ENCODE measurements at places on chromosomes 13 and 19. TPM values are rescaled to one million over a fixed set of nuclear protein-coding genes. Genes with fewer than 3 reads are reported as not detected.

- H3K27ac ChIP-seq, result no peak overlapping the region
- DNase-seq, result peak; percentile 67
- H3K4me3 ChIP-seq, result no peak overlapping the region
- peaks cover 10% of the 10 kb centered on the region for H3K4me1 ChIP-seq
These were observed 4.8 kb downstream of the GPR42 start for GRCh38 chr19:35375505-35376307.

DNA sequence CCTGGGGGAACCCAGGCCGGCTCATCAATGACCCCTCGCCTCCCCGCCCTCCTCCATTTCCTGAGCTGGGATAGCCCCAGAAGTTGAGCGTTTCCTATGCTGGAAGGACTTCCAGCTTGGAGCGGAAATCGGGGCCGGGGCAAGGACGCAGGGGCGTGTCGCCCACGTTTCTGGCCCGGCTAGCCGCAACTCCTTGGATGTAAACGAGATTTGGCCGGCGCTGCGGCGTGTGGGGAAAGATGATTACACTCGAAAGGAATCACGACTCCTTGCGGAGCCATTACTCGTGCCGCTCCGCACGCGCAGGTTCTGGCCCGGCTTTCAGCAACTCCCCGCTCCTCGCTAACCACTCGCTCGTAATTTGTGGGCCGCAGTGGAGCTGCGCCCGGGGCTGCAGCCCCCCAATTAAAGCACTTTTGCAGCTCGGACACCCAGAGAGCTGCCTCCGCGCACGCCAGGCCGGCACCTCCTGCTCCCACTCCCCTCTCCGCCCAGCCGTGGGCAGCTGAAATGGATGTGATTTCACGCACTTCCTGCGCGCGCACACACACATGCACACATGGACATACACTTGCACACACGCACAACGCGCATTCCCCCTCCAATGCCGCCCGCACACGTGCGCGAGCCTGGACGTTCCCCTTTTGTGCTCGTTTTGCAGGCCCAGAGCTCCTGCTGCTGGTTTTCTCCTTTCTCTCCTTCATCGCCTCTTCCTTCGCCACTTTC, 15.7 kb downstream of the ZIC5 start:
- H3K4me3 ChIP-seq, result peak overlapping the region; percentile 48
- no peaks in the 10 kb centered on the region for H3K27me3 ChIP-seq
- peak; percentile 59 for DNase-seq
- H3K27ac ChIP-seq, result peak overlapping the region; percentile 71

TTC9B gene
- not detected for total RNA-seq

- no peaks in the 10 kb centered on the region for H3K27me3 ChIP-seq
- H3K4me3 ChIP-seq, result no peak overlapping the region
- no peaks in the 10 kb centered on the region for H3K36me3 ChIP-seq
- H3K4me1 ChIP-seq, result peaks cover 6% of the 10 kb centered on the region
- no peak for DNase-seq
These were observed 924.2 kb downstream of the UQCRFS1 start for GRCh38 chr19:28288572-28289264.

- no peaks in the 10 kb centered on the region for H3K27me3 ChIP-seq
- no peak for DNase-seq
- H3K4me1 ChIP-seq, result peaks cover 26% of the 10 kb centered on the region
- H3K36me3 ChIP-seq, result peaks cover 45% of the 10 kb centered on the region
These were observed 8.4 kb downstream of the MKNK2 start for GRCh38 chr19:2042485-2043250.

Measured in A673 (cell line).